CD4-positive, alpha-beta T cell treated with Interleukin-10 for 1 hour (primary cell): ENCODE measurements at places on chromosomes 7 and 10.
A peak's percentile ranks its signal among the peaks of the same experiment; 100 is the strongest.

DNA sequence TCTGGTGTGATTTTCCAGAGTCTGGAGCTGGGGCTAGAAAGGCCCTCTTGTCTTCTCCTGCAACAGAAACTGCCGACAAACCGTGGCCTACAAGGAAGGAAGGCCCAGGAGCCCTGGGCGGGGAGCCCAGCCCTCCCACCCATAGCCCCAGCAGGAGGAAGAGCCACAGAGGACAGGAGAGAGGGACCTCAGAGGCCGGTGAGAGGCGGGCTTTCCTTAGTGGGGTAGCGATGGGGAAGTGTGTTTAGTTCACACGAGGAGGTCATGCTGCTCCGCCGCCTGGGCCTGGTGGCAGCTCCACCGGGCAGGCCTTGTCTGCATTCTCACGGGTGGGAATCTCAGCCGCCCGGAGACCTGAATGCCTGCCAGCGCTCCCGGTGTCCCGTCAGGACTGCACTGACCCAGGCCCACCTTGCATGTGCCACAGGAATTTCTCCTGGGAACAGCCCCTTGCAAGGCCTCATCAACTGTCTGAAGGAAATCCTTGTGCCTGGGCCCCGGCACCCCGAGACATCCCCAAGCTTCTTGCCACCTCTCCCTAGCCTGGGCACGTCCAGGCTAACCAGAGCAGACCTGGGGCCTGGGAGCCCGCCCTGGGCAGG is 50.9 kb downstream of the ZNF467 start:
- DNase-seq, result no peak

- no peak for DNase-seq
Observed at GRCh38 chr7:34143402-34143801, 238.1 kb downstream of the BMPER start.

DNA sequence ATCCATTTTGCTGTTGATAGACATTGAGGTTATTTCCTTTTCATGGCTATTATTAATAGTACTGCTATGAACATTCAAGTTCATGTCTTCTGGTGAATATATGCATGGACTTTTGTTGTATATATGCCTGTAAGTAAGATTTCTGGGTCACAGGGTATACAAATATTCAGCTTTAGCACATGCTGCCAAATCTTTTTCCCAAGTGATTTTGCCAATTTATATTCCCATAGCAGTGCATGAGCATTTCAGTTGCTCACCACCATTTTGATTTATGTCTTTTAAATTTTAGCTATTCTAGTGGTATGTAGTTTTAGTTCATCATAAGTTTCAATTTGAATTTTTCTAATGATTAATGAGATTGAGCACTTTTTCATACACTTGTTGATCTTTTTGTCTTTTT is 59.9 kb downstream of the CALD1 start:
- DNase-seq, result no peak

GRCh38 chr10:125015356-125015944 is 73.5 kb downstream of the ZRANB1 start:
- DNase-seq, result peak; percentile 21

DNA sequence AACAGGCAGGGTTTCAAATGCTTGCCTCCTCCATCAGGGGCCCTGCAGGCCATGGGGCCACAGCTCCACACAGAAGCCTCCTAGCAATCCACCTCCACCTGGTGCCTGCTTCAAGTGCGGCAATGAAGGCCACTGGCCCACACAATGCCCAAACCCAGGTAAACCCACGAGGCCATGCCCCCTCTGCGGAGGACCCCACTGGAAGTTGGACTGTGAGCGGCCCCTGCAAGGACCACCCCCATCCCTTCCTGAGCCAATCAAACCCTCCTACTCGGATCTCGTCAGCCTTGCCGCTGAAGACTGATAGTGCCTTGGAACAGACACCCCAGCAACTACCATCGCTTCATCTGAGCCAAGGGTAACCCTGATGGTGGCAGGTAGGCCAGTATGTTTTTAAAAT is 63.1 kb downstream of the LRRC17 start:
- no peak for DNase-seq

DNA sequence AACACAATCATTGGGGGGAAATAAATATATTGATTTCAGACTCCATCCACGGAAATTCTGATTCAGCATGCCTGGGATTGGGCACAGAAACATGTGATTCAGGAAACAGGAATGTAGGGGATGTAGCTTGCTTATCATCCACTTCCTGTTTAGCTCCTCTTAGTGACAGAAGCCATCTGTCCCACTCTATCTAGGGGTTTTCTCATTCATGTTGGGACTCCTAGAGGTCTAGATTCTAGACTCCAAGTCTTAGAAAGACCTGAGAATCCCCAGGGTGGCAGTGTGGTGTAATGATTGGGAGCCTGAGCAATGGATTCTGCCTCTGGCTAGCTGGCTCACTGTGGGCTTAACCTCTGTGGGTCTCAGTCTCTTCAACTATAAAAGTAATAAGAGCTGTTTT is 67.9 kb downstream of the CDK1 start:
- DNase-seq, result no peak

DNA sequence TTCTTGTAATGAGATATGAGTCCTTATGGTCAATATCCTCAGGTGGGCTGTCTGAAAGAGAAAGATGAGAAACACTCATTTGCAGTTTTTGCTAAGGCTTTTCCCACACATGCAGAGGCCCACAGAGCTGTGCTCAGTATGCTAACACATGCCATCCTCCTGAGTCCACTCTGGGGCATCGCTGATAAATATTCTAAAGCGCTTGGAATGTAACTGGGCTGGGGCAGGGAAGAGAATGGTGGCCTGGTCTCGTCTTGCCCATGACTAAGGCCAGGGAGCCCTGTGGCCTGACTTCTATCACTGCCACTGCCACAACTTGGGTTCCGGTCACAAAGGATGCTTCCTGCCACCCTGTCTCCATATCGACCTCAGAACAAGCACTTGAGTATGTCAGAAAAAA is 199.7 kb upstream of the FRMD4A start:
- no peak for DNase-seq

DNA sequence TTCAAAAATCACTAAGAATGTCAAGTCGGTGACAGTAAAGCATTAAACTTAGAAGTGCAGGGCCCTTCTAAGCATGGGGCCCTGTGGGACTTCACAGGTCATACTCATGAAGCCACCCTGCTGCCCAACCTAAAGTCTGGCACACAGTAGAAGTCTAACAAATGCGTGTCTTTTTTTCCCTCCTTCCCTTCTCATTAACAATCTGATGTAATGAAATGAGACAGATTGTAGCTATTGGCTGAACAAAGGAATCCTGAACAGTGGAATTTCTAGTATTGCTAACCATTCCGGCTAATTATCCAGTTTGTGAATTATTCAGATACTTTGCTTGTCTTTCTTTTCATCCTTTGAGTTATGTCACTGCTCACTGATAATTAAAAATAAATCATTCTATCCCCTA is 369.9 kb downstream of the WDR11 start:
- DNase-seq, result no peak

DNA sequence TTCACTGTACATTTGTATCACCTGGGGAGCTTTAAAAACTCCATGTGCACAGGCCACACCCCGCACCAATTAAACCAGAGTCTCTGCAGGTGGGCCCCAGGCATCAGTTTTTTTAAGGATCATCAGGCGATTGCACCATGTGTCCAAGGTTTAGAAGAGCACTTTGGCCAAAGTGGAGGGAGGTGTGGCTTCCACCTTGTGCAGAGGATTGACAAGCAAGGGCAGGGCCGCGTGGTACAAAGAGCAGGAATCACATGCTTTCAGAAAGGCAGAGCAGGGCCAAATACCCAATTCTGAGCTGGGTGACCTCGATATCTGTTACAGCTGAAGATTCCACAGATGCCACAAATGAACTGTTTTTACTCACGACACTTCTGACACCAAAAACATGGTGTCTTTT is 52.4 kb downstream of the NOC3L start:
- DNase-seq, result no peak
